ENCODE measurements at places on chromosomes 12 and 14. TPM values are rescaled to one million over a fixed set of nuclear protein-coding genes. Genes with fewer than 3 reads are reported as not detected.

DNA sequence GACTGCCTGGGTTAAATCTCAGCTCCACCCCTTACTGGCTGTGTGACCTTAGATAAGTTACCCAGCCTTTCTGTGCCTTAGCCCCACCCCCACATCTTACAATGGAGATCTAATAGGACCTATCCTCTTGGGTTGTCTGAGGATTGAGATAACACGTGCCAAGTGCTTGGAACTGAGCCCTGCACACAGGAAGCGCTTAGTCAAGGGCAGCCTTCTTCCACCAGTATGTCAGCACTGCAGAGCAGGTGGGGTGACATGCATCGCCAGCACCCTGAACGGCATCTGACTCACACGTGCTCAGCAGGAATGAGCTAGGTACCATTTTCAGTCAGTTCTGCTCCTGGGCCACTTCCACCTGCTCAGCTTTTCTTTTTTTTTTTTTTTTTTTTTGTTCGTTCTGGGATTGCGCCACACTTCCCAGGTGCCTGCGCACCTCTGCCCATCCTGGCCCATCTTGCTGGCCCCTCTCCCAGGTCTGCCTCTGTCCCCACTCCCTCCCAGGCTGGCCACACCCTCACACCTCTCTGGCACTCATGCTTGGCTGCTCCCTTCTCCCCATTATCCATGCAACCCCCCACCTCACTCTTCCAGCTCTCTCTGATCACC is 19.6 kb downstream of the LGMN start:
- DNase-seq: no peak

DTX1 gene
- total RNA-seq: not detected

GRCh38 chr14:79356040-79356439 is 855.3 kb downstream of the DIO2 start:
- no peak for DNase-seq

LRFN5 gene
- total RNA-seq: not detected

DNA sequence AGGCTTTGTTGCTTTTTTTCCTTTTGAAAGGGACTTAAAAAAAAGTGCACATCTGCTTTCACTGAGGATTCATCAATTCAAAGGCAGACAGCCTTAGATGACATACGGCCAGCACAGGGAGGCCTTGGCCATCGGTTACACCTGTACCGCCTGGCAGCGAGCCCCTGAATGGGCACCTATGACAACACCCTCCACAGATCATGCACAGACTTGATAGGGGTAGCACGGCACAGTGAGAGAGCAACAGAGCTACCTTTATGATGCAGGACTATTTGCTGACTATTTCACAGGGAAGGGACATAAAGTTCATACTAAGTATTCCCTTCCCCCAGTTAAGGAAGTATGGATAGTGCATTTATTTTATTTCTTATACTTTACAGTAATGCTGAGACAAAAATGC is 137.9 kb upstream of the ARID2 start:
- no peak for DNase-seq

- no peak for DNase-seq
Observed at GRCh38 chr14:105805701-105806100, 279.3 kb downstream of the TMEM121 start.

GRCh38 chr12:48813465-48814261 is 4.6 kb upstream of the CACNB3 start:
- DNase-seq: no peak

GRCh38 chr12:28463396-28463795 is 273.1 kb downstream of the CCDC91 start:
- DNase-seq: no peak

CLEC14A gene
- 0.10 TPM for total RNA-seq

LHX5 gene
- 2.4 TPM for total RNA-seq

TAS2R50 gene
- total RNA-seq: 0.54 TPM

All from HCT116 (cell line).